ENCODE measurements at places on chromosomes 2 and 18.

DNA sequence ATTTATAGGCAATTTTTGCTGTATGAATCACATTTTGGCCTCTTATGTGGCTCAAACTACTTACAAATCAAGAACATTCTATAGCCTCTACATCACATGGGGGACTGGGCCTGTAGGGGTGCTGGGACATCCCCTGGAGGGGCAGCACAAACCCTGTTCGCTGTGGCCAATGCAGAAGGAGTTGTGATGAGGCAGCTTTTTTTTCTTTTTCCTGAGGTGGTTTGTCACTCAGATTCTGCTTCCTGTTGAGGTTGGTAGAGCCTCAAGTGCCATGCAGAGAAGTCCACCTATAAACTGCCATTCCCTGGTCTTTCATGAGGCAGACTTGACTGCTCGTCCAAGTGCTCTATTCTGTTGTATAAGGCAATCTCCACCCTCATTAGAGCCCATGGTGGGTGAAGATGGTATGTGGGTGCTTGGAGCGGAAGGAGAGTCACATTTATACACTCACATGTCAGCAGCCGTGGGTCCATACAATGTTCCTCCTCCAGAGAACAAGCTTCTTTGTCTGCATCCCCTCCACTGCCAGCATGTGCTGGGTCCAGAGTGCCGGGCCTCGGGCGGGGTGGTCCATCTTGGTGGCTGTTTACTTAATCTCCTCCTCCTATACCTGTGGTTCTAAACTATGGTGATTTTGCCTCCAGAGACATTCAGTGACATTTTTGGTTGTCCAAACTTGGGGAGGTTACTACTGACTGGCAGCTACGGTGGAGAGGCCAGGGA lies 120.3 kb downstream of the ACOXL start:
- no peak for DNase-seq

DNA sequence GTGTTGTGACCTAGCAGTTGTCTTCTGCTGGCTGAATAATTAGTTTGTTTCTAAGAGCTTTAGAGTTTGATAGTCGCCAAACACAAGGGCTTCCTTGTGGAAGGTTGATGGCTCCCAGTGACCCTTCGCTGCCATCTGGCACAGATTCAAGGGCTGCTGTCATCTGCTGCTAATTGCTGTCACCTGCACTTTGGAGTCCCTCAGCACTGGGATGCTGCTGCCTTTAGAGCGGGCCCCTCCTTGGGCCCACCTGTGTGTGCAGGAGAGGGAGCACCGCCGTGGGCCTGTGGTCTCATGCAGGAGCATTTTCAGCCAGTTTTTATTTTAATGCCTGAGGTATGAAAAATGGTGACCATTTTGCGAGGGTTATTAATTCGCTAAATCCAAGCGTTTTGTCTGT lies 154.0 kb upstream of the NFATC1 start:
- DNase-seq, result no peak

- peak; percentile 39 for DNase-seq
Measured at GRCh38 chr2:122643725-122644329, 888.4 kb downstream of the TSN start.

DNA sequence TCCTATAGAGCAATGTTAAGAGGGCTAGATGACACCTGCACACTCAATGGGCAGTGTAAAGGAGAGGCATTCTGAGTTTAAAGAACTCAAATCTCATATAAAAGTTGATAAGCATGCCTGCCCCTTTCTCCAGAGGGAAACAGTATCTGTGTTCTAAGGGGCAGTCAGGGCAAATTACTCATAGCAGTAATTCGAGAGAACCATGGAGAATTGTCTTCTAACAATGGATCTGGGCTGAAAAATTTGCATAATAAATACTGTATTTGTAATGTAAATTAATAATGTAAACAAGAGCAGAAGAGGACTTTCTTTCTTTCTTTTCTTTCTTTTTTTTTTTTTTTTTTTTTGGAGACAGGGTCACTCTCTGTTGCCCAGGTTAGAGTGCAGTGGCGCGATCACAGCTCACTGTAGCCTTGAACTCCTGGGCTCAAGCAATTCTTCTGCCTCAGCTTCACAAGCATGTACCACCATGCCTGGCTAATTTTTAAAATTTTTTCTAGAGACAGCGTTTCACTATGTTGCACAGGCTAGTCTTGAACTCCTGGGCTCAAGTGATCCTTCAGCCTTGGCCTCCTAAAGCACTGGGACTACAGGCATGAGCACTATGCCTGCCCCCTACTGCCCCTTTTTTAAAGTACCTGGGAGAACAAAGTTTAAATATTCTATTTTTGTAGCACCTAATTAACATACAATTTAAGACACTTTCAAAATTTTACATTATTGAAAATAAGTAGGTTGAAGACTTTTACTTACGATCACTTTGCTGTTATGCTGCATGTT lies 70.6 kb downstream of the OTX1 start:
- no peak for DNase-seq

DNA sequence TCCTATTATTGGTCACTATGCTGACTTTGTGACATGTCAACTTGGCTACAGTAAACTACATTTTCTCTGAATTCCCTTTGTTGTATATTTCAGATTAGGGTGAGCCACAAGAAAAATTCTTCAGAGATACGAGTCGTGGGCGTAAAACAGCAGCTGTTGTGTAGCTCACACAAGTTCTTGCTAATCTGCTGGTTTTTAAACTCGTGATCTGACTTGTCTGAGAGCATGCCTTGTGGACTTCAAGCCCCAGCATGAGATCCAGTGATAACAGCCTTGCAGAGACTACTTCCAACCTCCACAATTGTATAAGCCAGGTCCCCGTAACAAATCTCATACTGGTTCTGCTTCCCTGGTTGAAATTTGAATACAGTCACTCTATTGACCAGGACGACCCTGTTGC lies 259.8 kb upstream of the LYPD1 start:
- DNase-seq, result no peak

DNA sequence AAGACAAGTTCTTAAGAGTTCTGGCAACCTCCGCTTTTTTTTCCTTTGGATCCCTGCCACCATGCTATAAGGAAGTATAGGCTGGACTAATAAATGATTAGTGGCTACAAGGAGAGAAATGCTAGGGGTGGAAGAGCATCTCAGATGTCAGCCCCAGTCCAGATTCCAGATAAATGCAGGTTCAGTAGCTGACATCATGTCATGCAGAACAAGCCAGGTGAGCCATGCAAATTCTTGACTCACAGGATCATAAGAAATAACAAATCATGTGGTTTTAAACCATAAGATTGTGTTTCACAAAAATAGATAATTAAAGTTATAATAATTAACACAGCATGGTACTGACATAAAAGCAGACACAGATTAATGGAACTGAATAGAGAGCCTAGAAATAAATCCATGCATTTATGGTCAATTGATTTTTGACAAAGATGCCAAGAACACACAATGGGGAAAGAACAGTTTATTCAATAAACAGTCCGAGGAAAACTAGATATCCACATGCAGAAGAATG lies 152.9 kb upstream of the SESTD1 start:
- no peak for DNase-seq

DNA sequence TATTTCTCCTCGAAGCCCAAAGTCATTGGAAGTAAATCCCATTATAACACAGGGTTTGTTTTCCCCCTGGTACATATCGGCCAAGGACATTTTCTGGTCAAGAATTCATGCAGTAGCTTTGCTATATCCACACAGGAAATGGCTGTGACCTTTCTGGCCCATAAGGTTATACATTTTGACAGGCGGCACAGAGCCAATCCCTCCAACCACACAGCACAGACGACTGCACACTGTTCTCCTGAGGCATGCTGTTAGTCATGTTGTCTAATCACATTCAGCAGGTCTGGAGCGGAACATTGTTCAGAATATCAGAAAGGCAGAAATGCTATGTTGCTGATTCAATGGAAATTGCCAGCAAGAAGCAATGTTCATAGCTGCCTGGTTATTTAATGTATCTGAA lies 742.3 kb upstream of the SLC8A1 start:
- DNase-seq, result peak; percentile 34

DNA sequence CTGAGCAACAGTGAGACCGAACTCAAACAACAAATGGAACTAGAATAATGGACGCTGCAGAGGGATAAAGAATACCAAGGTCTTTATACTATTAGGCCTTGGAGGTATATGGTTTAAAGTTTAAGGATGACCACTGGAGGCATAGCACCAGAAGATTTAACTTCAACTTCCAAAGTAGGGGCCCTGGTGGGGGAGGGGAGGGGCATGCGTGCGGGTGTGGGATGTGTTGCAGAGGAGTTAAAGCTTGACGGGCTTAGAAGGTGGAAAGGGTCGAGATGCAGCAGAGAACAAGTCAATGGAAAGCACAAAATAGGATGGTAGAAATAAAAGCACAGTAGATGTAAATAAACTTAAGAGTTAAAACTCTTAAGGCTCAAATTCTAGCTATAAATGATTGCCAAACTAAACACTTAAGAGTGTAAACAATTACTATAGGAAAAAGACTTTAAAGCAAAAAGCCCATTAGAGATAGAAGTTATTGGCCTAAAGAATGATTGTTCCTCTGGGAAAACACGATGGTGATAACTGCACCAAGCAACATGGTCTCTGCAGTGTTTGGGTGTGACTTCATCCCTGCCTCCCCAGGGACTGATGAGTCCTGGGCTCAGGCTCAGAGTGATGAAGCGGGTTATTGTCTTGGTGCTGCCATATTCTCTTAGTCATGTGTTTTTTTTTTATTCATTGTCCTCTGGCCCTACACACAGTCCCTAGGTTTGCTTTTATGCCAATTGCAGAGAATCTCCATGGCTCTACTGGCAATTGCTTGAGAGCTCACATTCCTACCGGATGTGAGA lies 13.0 kb downstream of the RRM2 start:
- DNase-seq, result no peak

- no peak for DNase-seq
Measured at GRCh38 chr2:176324862-176325261, 55.6 kb downstream of the MTX2 start.

GRCh38 chr18:48813833-48814489 lies 136.8 kb downstream of the SMAD7 start:
- no peak for DNase-seq

- DNase-seq, result no peak
Measured at GRCh38 chr2:196182439-196183171, 11.2 kb upstream of the STK17B start.

DNA sequence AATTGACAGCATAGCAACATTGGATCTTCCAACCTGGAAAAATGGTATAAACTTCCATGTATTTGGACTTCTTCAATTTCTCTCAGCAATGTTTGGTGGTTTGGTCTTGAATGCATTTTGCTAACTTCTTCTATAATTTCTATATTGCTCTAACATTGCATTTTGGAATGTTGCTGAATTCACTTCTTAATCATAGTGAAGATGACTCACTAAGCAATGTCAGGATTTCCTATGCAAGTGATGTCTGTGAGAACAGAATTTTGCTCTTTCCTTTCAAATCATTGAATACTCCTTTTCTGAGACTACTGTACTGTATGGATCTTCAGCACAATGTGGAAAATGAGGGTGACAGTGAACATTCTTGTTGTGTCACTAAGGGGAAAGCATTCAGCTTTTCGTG lies 28.9 kb upstream of the CDH19 start:
- DNase-seq, result no peak

- no peak for DNase-seq
Measured at GRCh38 chr2:65605743-65606058, 173.3 kb upstream of the SPRED2 start.

DNA sequence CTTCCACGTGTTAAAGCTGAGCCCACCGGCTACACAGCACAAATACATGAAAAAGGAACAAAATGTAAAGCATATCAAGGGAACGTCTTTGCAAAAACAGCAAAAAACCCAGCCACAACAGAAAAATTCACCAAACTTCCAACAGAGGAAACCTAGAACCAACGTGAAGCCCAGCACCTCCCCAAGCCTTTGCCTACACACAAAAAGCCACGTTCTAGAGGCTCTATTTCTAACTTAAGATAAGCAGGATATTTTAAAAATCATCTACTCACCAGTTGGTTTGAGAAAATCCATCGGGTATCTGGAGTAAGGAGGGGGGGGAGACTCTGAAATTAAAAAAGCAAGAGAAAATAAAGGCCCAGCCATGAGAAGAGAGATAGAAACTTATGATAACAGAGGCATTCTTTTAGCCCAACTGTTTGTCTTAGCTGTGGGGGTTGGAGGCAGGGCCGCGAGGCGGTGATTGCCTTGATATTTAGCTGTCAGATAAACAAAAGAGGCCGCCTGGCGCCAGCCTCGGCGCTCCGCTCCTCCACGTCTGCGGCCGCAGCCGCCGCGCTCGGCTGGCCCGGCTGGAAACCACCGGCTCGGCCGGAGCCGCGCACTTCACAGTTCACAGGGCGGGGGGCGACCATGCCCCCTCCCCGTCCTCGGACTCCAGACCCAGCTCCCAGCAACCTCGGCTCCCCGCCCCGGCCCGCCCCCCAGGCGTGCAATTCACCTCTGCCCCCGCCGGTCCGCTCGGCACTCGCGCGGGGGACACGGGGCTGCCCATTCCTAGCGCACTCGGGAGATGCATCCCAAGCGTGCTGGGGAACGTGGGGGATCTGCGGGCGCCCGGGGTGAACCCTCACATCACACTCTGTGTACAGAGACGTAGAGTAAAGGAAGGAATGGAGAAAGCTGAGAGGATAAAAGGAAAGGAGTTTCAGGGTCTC lies 2.4 kb downstream of the SMAD7 start:
- no peak for DNase-seq

GRCh38 chr2:65922794-65923193 lies 490.4 kb upstream of the SPRED2 start:
- no peak for DNase-seq

GRCh38 chr2:26325851-26326250 lies 20.1 kb upstream of the SELENOI start:
- no peak for DNase-seq

- peak; percentile 67 for DNase-seq
Measured at GRCh38 chr2:161160226-161161073, at the start of gene TANK. TSS of gene TANK (plus strand) at chr2:161160428. CDS start at chr2:161179663, 19,235 bp downstream.

- no peak for DNase-seq
Measured at GRCh38 chr2:230781130-230781797, 68.6 kb downstream of the CAB39 start.

- no peak for DNase-seq
Measured at GRCh38 chr2:71223767-71224333, 3.1 kb downstream of the PAIP2B start.

GRCh38 chr2:86358957-86359356 lies 21.5 kb upstream of the REEP1 start:
- no peak for DNase-seq

DNA sequence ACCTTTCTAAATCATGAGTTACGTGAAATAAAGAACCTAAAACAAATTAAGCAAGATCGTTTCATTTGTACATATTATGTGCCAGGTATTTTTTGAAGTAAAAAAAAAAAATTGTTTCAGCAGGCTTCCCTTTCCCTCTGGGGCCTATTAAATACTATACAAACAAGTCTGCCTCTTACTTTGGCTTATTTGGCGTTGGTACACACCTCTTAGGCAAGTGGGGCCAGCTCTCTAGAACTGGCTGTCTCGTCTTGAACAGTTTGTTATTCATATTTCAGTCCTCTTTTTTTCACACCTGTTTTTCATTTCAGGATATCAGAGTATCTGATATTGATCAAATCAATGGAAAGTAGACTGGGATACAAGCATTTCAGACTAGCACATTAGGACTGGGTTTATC lies 27.4 kb upstream of the PPP3R1 start:
- DNase-seq, result no peak
